ENCODE measurements at places on chromosomes 6 and 20.

DNA sequence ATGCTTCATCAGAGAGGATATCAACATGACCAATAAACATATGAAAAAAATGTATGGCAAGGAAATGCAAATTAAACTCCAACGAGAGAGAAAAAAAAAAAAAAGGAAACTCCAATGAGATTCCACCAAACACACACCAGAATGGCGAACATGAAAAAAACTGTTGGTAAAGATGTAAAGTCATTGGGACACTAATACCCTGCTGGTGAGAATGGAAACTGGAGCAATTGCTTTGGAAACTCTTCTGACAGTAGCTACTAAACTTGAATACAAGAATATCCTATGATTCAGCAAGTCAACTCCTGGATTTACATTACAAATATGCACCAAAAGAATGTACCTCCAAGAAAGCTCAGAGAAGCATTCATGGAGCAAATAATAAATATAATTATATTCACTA, 260.7 kb upstream of the ECI2 start:
- no peak for DNase-seq
- no peaks in the 10 kb centered on the region for H3K36me3 ChIP-seq
- H3K4me3 ChIP-seq = no peak overlapping the region
- no peaks in the 10 kb centered on the region for H3K4me1 ChIP-seq
- H3K27ac ChIP-seq = no peak overlapping the region

DNA sequence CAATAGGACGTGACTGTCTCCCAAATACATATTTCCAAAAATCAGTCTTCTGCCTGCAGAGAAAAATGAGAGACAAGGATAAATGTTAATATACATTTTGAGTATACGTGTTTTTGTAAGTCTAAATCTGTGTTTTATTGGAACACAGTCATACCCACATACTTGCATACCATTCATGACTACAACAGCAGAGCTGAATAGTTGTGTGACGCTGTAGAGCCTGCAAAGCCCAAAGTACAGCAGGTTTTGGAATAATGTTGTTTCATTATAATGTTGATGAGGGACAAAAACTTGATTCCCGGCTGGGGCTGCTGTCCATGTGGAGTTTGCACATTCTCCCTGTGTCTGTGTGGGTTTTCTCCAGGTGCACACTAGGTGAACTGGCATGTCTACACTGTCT, 23.8 kb upstream of the FBXO9 start:
- no peak overlapping the region for H3K27ac ChIP-seq
- H3K4me1 ChIP-seq = no peaks in the 10 kb centered on the region
- H3K36me3 ChIP-seq = peaks cover 23% of the 10 kb centered on the region

GRCh38 chr6:12440981-12441380, 150.8 kb downstream of the EDN1 start:
- no peaks in the 10 kb centered on the region for H3K36me3 ChIP-seq
- H3K4me3 ChIP-seq = no peak overlapping the region
- peaks cover 13% of the 10 kb centered on the region for H3K27me3 ChIP-seq
- H3K4me1 ChIP-seq = no peaks in the 10 kb centered on the region

GRCh38 chr20:32885952-32886351, 27.2 kb downstream of the EFCAB8 start:
- DNase-seq = no peak
- H3K27ac ChIP-seq = no peak overlapping the region
- no peaks in the 10 kb centered on the region for H3K27me3 ChIP-seq
- H3K4me3 ChIP-seq = no peak overlapping the region
- H3K4me1 ChIP-seq = no peaks in the 10 kb centered on the region
- no peaks in the 10 kb centered on the region for H3K36me3 ChIP-seq

- H3K36me3 ChIP-seq = peaks cover 25% of the 10 kb centered on the region
- no peak for DNase-seq
- H3K4me1 ChIP-seq = peaks cover 11% of the 10 kb centered on the region
Observed at GRCh38 chr20:5833309-5833941, 83.2 kb downstream of the SHLD1 start.

GRCh38 chr6:170450916-170451761, 102.0 kb downstream of the PSMB1 start:
- H3K4me1 ChIP-seq = no peaks in the 10 kb centered on the region
- no peak overlapping the region for H3K4me3 ChIP-seq
- H3K27me3 ChIP-seq = peaks cover 5% of the 10 kb centered on the region
- H3K36me3 ChIP-seq = no peaks in the 10 kb centered on the region

GRCh38 chr6:127403636-127404035, 55.6 kb downstream of the KIAA0408 start:
- H3K27ac ChIP-seq = peak overlapping the region; percentile 49
- peaks cover 8% of the 10 kb centered on the region for H3K4me1 ChIP-seq
- DNase-seq = no peak
- no peak overlapping the region for H3K4me3 ChIP-seq
- no peaks in the 10 kb centered on the region for H3K27me3 ChIP-seq

DNA sequence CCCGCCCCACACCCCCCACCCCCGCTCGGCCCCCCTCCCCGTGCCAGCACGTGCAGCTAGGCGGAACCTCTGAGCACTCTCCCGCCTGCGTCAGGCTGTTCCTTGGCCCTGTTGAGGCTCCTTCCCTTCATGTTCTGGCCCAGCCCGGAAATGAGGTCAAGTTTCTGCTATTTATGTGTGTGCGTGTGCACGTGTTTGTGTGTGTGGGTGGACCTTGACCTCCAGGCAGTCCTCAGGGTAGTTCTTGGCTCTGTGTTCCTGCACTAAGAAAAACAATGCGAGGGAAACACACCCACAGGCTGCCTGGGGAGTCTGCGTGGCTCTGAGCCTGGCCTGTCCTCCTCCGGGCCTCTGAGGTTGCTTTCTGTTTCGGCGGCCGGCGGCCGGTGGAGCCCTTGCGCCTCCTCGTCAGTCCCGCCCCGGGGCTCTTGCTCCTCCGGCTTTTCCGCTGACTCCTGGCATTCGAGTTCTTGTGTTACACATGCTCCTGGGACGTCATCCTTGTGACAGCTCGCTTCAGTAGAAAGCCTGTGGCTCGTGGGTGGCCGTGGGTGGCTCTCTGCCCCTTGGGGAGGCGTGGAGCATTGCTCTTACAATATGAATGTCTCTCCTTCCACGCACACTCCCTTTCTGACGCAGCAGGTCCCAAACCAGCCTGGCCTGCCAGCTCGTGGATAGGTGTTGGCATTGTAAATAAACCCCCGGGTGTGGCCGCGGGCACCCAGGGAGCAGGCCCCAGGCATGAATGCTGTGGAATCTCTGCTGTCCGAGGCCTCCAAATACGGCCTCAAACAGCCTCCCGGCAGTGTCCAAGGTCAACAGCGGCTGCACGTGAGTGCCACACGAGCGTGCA, 10.0 kb downstream of the SLCO4A1 start:
- H3K4me1 ChIP-seq = peaks cover 80% of the 10 kb centered on the region
- peak overlapping the region; percentile 98 for H3K27ac ChIP-seq
- DNase-seq = peak; percentile 82
- peaks cover 19% of the 10 kb centered on the region for H3K36me3 ChIP-seq
- H3K4me3 ChIP-seq = peak overlapping the region; percentile 71

GRCh38 chr6:31900917-31901414, 920 bp downstream of the ZBTB12 start:
- H3K27me3 ChIP-seq = no peaks in the 10 kb centered on the region
- H3K27ac ChIP-seq = peak overlapping the region; percentile 91
- peaks cover 26% of the 10 kb centered on the region for H3K4me1 ChIP-seq
- peaks cover 7% of the 10 kb centered on the region for H3K36me3 ChIP-seq
- peak overlapping the region; percentile 86 for H3K4me3 ChIP-seq
- no peak for DNase-seq

DNA sequence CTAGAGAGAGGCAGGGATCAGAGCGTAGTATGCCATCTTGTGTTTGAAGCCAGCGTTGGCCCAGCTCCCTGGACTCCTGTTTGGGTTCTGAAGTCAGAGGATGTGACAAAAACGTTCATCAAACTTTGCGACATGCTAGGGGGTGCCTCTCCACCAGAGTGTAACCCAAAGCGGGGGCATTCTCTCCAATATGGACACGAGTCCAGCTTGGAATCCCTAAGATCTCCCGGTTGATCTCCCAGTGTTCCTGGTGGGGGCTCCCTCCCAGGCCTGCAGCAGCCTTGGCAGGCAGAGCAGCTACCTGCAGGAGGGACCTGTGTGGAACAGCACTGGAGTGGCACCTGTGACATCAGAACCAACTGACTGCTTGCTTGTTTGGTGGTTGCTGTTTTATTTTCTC, 218.8 kb upstream of the ECI2 start:
- peaks cover 2% of the 10 kb centered on the region for H3K4me1 ChIP-seq
- peaks cover 51% of the 10 kb centered on the region for H3K27me3 ChIP-seq
- peaks cover 4% of the 10 kb centered on the region for H3K36me3 ChIP-seq
- no peak for DNase-seq
- H3K27ac ChIP-seq = no peak overlapping the region

DNA sequence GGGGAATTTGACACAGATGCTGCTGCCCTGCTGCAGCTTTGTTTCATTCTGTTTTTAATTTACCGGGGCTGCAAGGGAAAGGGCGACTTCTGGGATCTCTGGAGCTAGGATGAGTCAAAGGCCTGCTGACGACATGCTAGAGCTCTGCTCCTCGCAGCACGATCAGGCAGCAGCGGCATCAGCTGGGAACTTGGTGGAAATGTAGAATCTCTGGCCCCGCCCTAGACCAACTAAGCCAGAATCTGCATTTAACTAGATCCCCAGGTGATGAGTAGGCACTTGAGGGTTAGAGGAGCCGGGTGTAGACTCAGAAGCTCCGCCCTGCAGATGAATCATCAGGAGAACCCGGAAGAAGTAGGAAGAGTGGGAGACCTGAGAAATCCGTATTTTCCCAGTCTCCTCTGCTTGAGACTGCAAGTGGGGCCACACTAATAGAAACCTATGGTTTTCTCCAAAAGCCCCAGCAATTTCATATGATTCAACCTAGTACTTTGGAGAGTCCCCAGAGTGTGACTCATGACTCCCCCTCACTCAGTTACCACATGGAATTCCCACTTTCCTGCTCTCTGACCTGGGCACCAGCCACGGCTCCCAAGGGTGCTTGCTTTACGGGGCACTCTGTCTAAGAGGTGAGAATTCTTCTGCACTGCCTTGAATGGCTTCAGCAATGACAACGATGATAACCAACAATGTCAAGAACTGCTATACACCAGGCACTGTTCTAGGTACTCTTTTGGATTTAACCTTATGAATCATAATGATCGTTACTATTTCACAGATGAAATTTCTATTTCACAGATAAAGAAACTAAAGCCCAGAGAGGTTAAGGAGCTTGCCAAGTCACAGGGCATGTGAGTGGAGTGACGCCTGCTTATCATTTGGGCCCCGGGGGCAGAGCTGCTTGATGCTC, 18.1 kb downstream of the TUBB2B start:
- peak overlapping the region; percentile 44 for H3K4me3 ChIP-seq
- H3K27ac ChIP-seq = peak overlapping the region; percentile 85
- peaks cover 38% of the 10 kb centered on the region for H3K27me3 ChIP-seq
- peaks cover 18% of the 10 kb centered on the region for H3K36me3 ChIP-seq
- DNase-seq = peak; percentile 63

DNA sequence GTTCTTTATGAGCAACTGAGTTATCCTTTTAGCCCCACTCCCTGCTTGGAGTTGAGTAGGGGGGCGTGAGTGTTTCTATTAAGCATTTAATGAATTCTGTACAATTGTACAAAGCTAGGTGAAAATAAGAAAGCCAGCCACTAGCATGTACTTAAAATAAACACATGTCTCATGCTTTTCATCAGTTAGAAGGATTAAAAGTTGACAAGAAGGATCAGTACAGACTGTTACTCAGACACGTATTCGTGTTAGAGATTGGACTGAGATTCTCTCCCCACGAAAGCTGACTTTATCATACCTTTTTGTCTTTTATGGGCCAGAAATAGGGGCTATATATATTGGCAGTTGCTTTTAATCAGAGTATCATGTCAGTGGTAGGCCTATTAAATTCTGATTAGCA, 1.7 kb downstream of the HSF2 start:
- no peak overlapping the region for H3K27ac ChIP-seq
- H3K4me3 ChIP-seq = peak overlapping the region; percentile 45
- peaks cover 10% of the 10 kb centered on the region for H3K4me1 ChIP-seq
- H3K27me3 ChIP-seq = no peaks in the 10 kb centered on the region
- H3K36me3 ChIP-seq = peaks cover 6% of the 10 kb centered on the region

DNA sequence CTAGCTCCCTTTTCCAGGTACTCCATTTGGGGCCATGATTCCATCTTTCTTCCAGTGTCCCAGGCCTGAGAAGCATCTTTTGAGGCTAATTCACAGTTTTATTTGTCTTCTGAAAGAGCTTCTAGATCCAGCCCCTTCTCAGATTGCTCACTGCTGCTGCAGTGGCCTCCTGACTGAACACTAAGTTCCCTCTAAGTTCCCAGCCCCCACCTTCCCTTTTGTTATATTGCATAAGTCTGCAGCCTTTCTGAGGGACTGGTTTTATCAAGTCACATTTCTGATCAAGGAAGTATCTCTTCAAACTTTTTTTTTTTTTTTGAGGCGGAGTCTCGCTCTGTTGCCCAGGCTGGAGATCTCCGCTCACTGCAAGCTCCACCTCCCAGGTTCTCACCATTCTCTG, 10.7 kb downstream of the MAPRE1 start:
- H3K27me3 ChIP-seq = no peaks in the 10 kb centered on the region
- DNase-seq = no peak
- H3K4me1 ChIP-seq = peaks cover 24% of the 10 kb centered on the region
- H3K27ac ChIP-seq = peak overlapping the region; percentile 49
- no peak overlapping the region for H3K4me3 ChIP-seq

GRCh38 chr6:89528866-89529265, 95.9 kb downstream of the ANKRD6 start:
- H3K27ac ChIP-seq = no peak overlapping the region
- peaks cover 10% of the 10 kb centered on the region for H3K4me1 ChIP-seq
- no peak overlapping the region for H3K4me3 ChIP-seq
- H3K36me3 ChIP-seq = peaks cover 8% of the 10 kb centered on the region
- no peaks in the 10 kb centered on the region for H3K27me3 ChIP-seq
- no peak for DNase-seq

- no peaks in the 10 kb centered on the region for H3K27me3 ChIP-seq
- no peaks in the 10 kb centered on the region for H3K4me1 ChIP-seq
- no peak overlapping the region for H3K4me3 ChIP-seq
- H3K36me3 ChIP-seq = no peaks in the 10 kb centered on the region
Observed at GRCh38 chr6:55560290-55560885, 18.6 kb downstream of the HMGCLL1 start.

GRCh38 chr6:64221776-64222175, 586.2 kb downstream of the PHF3 start:
- no peak overlapping the region for H3K27ac ChIP-seq
- H3K4me1 ChIP-seq = no peaks in the 10 kb centered on the region
- no peak overlapping the region for H3K4me3 ChIP-seq
- DNase-seq = no peak
- H3K27me3 ChIP-seq = no peaks in the 10 kb centered on the region
- no peaks in the 10 kb centered on the region for H3K36me3 ChIP-seq

GRCh38 chr6:143823548-143823947, 19.6 kb upstream of the LTV1 start:
- H3K4me1 ChIP-seq = no peaks in the 10 kb centered on the region
- DNase-seq = no peak
- H3K27me3 ChIP-seq = no peaks in the 10 kb centered on the region
- peaks cover 4% of the 10 kb centered on the region for H3K36me3 ChIP-seq
- no peak overlapping the region for H3K4me3 ChIP-seq

GRCh38 chr6:153816366-153816765, 222.7 kb upstream of the OPRM1 start:
- DNase-seq = no peak
- H3K27me3 ChIP-seq = no peaks in the 10 kb centered on the region
- no peak overlapping the region for H3K27ac ChIP-seq

- H3K36me3 ChIP-seq = peaks cover 33% of the 10 kb centered on the region
- H3K4me3 ChIP-seq = no peak overlapping the region
- peaks cover 65% of the 10 kb centered on the region for H3K4me1 ChIP-seq
- H3K27me3 ChIP-seq = no peaks in the 10 kb centered on the region
Observed at GRCh38 chr20:45036044-45036755, 64.7 kb downstream of the KCNS1 start.
